ENCODE measurements at places on chromosomes 1 and 21.

- DNase-seq: no peak
These were observed 109.2 kb downstream of the USP25 start for GRCh38 chr21:15839026-15839425.

GRCh38 chr21:43596616-43597015 lies 62.7 kb downstream of the HSF2BP start:
- DNase-seq: no peak

DNA sequence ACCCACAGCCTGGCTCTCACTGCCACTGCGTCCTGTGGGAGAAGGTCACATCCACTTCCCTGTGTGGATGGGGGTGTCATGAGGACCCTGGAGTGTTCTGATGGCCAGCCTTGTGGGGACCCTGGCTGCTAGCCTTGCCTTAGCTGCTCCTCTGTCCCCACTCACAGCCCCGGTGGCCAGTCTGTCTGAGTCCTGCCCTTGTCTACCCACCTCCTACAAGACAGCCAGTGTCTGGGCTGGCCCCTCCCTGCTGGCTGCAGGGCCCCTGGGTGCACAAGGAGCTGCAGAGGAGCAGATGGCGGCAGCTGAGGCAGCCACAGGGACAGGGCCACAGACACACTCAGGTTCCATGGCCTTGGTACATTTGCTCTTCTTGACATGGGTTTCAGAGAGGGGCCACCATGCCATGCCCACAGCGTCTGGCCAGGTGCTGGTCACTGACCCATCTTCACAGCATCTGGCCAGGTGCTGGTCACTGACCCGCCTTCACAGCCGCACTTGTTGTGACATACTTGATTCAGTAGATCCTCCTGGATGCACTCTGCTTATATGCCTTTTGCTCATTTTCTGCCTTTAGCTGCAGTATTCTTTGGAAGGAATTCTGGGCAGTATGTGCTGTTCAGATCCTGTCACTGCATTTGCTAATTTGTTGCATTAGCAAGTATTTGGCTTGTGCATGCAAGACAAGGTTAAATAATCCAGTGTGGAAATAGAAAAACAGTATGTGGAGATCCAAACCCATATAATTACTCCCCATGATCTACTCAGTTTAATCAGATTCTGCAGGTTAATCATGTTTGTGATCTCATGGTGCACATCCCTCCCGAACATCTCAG lies 157.8 kb downstream of the PCBP3 start:
- DNase-seq: no peak

GRCh38 chr1:165169028-165169427 lies 187.5 kb downstream of the LMX1A start:
- DNase-seq: no peak

GRCh38 chr1:27253596-27253995 lies 19.2 kb downstream of the WDTC1 start:
- DNase-seq: no peak

DNA sequence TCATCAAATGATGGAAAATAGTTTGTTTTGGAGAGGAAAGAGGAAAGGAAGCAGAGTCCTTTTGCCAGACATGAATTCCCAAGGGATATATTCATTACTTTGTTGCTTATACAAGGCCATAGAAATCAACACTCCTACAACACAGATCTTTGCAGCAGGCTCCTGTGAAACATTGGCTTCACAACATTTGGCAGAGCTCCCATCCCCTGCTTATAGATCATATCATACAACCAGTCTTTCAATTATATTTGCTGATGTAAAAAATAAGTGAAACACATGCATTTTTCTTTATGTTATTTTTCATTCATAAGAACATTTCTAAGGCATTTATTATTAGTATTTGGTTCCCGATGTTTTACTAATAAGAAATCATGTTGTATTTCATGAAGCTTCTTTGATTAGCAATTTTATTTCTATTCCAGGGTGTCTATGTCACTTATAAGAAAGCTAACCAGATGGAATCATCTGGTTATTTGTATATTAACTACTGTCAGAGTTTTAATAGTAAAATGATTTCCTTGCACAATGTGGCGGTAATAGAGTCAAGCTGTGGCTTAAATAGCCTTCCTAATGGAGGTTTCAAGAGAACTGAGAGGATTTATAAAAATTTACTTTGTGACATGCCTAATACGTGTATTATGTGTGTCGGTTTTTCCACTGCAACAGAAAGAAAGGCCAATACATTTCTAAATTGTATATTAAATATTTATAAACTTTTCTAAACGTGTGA lies 470.3 kb upstream of the NCAM2 start:
- DNase-seq: no peak

Measured in fibroblast of skin of back (primary cell).